ENCODE measurements at places on chromosomes 13 and 19.
A peak's percentile ranks its signal among the peaks of the same experiment; 100 is the strongest.

DNA sequence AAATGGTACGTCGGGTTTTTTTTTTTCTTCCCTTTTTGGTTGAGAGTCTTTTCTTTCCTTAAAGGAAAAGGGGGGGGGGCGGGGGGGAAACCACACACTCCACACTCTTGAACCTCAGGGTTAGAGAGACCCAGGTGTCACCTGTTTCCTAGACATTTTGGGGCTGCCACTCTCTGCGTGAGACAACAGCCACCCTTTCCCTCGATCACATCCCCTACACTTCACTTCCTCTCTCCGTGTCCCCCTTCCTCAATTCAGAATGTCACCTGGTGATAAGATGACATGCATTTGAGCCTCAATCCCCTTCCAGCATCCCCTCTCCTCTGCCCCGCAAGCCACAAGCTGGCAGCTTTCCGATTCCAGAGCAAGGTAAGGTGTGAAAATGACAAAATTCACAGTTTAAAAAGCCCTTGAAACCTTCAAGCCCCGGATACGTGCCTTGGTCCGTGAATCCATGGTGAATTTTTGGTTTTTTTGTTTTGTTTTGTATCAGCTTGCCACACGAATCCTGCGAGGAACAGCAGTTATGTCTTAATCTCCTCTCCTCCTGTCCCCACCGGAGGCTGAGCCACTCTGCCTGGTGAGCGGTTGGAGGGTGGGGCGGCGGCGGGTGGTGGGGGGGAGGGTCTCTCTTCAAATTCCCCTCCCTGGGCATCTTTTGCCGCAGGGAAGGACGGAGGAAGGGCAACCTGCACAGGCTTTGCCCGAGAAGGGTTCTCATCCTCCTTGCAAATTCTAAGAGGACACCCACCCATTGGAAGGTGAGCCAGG is 4.2 kb downstream of the PTPRS start:
- DNase-seq, result no peak

DNA sequence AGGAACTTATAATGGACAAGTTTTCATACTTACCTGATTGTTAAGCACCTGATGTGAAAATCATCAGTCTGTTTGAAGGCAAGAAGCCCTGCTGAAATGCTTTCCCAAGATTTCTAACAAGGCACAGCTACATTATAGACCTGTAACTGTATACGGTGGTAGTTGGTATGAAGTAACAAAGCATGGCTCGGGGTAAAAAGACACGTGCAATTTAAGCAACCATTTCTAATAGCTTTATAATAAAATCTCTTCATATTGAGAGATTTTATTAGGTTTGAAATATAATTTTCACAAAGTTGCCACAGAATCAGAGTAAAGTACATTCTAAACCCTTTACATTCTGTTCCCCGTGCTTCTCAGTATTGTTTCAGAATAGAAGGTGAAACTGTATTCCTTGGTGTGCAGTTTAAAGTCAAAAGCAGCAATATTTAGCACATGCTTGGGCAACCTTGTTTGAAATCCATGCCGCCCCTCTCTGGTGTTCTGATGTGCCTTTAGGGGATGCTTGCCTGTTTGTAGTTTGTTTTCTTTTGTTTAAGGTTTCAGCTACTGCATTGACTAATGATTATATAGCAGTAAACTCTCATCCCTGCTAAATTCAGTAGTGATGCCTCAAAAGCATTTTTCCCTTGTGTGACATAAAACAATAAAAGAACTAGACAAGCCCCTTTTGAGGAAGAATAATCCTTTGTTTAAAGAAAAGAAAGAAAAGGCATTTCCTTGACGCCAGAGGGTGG is 125.2 kb upstream of the OBI1 start:
- no peak for DNase-seq

DNA sequence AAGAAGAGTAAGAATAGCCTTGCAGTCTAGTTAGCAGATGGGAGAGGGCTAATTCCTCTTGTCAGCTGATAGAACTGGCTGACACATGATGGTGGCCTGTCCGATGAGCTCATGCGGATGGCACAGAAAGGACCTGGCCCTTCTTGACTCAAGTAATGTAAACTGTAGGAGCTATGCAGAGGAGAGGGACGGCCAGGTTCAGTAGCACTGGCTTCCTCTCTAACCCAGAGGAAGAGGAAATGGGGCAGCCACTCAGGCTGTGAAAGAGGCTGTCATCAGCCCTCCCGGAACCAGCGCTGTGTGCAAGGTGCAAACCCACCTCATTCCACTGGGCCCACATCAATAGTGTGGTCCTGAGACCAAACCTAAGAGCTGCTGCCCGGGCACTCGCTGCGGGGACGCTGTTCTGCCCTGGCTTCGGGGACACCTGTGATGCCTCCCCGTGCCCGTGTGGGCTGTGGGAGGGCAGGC is 30.8 kb upstream of the USE1 start:
- no peak for DNase-seq

- DNase-seq, result no peak
These were observed 23.0 kb downstream of the ZNF568 start for GRCh38 chr19:36939153-36939552.

DNA sequence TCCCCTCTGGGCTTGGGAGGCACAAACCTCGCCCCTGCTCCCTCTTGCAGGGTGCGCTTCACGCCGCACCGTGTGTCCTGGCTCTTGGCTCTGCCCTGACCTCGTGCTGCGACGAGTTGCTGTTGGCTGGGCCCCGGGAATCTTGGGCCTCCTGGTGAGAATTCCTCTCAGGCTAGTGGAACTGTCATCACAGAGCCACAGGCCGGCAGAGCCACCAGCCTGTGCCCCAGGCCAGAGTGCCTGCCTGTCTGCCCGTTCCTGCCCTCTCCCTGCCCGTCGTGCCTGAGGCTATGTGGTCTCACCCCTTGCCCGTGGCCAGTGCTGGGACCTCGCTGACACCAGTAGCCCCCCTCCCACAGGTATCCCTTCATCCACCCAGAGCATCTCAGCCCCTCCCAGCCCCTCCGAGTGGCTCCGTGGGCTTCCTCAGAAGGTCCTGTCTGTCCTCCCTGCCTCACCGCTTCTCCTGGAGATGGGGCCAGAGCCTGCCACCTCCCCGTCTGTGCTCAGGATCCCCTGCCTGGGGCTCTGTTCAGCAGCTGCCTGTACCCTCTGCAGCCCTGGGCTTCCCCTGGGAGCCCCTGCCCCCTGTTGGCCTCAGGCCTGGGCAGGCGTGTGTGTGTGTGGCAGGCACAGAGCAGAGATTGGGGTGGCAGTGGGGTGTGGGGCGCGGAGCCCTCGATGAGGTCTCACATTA is 13.3 kb downstream of the NDUFB7 start:
- DNase-seq, result no peak

- DNase-seq, result no peak
These were observed 57.4 kb upstream of the FLT1 start for GRCh38 chr13:28552288-28552687.

DNA sequence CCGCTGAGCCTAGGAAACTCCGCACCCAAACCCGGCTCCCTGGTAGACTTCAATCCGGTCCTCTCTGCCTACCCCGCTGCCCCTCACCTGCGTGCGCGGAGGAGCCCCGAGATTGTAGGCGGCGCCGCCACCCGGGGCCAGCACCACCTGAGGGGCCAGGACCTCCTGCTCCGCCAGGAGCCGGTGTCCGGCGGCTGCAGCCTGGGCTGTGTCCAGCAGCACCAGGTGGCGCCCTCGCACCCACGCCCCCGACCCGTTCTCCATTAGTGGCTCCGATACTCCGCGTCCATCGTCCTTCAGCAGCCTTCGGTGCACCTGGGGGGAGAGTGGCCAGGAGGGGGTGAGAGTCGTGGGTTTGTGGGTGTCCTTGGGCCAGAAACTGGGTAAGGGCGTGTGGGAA is 18.5 kb downstream of the MAN2B1 start:
- no peak for DNase-seq

GRCh38 chr13:112071102-112071722 is 4.3 kb downstream of the SOX1 start:
- no peak for DNase-seq

DNA sequence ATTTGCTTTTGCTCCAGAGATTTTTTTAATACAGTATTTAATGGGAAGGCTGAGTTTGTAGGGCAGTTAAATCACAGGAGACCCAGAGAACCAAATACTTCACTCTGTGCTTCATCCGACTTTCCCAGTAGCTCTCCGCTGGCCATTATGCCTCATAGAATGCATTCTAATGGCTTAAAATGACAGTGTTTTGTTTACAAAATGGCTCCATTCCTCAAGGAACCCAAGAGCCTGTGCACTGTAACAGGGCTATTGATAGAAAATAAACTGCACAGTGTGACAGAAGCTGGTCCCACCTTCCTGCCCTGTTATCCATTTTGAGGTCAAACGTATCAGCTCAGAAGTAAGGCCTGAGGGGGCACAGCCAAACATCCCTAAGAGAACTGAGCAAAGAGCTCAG is 136.5 kb downstream of the RAP2A start:
- DNase-seq, result no peak

DNA sequence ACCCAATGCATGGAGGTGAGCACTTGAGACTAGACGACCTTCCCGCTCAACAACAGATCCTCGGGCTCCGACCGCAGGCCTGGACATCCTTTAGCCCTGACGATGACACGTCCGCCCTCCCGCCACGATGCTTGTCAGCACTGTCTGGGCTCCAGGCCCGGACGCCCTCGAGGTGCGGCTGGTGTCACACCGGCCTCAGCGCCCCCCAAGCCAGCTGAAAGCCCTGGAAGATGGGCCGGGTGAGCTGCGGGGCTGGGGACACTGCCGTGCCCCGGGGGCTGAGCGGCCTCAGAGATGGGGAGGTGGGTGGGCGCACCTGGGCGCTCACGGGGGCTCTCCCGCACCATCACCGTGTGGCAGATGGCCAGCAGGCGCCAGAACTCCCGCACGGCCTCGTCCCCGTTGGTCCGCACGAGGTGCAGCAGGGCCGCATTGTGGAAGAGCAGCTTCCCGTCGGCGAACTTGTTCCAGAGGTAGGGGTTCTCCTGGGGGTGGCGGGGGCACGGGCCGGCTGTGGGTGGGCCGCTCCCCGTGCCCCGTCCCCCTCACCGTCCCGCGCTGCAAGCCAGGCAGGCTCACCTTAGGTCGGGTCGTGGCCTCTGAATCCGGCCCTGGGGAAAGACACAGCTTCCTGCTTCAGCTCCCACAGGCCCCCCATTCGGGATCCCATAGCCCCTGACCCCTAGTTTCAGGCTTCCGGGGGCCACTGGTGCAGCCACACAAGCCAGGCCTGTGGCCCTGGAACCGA is 15.5 kb downstream of the ATP8B3 start:
- no peak for DNase-seq

DNA sequence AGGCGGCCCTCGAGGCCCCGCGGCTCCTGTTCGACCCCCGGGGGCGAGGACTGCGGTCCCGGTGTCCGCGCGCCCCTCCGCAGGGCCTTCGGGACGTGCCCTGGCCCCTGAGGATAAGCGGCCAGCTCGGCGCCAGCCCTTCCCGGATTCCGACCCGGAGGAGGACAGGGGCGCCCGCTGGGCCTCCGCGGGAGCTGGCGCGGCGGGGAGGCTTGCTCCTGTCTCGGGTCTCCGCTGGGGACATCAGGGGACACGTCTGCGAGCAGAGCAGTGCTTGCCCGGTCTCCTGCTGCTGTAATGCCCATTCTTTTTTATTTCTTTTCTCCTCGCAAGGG is 829 bp downstream of the B3GLCT start:
- no peak for DNase-seq

GRCh38 chr13:21138561-21138960 is 37.8 kb downstream of the SKA3 start:
- DNase-seq, result peak; percentile 28

DNA sequence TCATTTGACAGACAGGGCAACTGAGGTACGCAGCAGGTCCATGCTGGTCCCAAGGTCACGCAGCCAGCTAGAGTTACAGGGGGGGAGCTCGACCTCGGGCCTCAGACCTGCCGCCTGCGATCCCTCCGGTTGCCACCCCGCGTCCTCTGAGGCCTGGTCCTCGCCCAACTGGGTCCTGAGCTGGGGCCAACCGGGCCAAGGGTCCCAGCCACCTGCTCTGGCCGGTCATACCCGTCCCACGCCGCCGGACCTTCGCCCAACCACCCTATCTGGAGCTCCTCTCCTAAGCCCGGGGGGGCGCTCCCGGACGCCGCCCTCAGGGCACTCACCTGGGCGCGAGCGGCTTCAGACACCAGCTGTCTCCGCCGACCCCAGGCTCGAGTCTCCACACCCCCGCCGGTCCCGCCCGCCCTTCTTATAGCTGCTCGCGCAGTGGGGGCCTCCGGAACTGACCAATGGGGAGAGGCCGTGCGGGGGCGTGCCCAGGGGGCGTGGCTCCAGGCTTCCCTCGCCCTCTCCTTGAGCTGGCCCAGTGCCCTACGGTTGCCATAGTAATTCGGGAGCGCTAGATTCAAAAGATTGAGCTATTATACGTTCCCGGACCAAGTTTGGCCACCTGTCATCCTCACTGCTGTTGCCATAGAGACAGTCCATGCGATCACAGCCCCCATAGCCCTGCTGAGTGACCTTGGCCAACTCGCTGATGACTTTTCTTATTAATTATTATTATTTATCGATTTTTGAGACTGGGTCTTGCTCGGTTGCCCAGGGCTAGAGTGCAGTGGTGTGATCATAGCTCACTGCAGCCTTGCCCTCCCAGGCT is at the start of gene PLIN5:
PLIN5 (minus strand) TSS at position 389 of the 823 bp plus-strand sequence. CDS start 1,150 bp downstream, outside the sequence.
- peak; percentile 32 for DNase-seq

DNA sequence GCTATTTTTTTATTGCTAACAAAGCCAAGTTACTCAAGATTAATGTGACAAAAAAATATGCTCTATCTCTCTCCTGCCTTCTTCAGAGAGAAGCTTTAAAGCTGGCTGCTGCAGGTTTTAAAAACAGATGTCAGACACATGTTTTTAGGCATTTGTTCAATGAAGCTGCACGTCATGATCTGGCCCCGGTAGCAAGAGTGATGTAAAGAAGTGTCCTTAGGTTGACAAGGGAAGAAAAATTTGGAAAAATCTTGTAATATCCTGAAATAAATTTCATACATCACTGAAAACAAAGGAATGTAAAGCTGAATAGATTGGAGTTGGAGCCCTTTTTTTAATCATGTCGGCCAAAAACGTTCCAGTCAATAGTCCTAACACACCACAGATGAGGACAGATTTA is 531.4 kb upstream of the NBEA start:
- DNase-seq, result no peak

DNA sequence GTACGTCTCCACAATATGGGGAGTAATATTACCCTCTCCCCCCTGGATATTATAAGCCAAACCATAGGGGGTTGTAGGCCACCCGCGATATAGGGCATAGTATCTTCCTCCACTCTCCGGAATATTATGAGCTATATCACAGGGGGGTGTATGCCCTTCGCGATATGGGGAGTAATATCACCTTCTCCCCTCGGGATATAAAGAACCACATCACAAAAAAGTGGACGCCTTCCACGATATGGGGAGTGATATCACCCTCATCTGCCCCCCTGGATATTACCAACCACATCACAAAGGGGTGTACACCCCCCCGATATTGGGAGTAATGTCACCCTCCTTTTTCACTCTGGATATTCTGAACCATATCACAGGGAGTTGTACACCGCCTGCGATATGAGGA is 65.5 kb upstream of the CEACAM21 start:
- DNase-seq, result no peak

GRCh38 chr19:44626048-44626624 is 12.8 kb downstream of the IGSF23 start:
- peak; percentile 97 for DNase-seq

- DNase-seq, result peak; percentile 54
These were observed 94.0 kb downstream of the KLF12 start for GRCh38 chr13:74040200-74040599.

GRCh38 chr13:32988608-32989289 is 27.5 kb upstream of the KL start:
- no peak for DNase-seq

- peak; percentile 25 for DNase-seq
These were observed 49.9 kb downstream of the ZNF787 start for GRCh38 chr19:56071151-56071550.

Measured in MCF 10A (cell line).